Activated CD4-positive, alpha-beta T cell treated with anti-CD3 and anti-CD28 coated beads, Interleukin-2, amount 50 U/mL, for 16 hours (primary cell): ENCODE measurements at places on chromosomes 3 and 15.

DNA sequence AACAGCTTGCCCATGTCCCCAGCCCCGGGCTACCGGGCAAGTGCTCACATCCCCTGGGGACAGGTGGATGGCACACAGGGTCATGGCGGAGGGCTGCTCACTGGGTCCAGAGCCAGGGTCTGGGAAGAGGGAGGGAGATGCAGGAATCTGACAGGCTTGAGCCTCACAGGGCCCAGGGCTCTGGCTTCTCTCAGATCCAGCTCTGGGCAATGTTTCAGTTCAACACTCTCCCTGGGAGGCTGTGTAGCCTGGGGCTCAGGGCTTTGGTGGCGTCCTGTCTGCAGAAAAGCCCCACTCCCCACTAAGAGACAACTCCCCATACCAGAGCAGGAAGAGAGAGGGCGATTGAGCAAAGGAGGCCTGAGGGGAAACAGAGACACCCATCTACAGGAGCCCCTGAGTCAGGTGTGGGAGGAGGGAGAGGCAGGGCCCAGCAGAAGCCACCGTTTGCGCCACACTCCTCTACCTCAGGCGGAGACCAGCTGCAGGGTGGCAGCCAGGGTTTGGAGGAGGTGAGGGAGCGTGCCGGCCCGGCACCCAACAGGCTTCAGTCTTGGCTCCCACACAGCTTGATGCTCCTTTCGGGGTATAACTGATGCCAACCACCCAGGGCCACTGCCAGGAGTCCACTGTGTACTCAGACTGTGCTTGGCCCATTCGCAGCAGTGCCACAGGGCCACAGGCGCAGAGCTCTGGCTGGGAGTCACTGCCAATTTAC is 16.8 kb upstream of the SRP14 start:
- DNase-seq: no peak

- DNase-seq: no peak
These were observed 32.6 kb upstream of the NOX5 start for GRCh38 chr15:68981941-68982340.

GRCh38 chr3:66830301-66830700 is 167.8 kb upstream of the KBTBD8 start:
- DNase-seq: no peak

GRCh38 chr3:108103040-108103751 is 12.4 kb upstream of the CD47 start:
- no peak for DNase-seq

GRCh38 chr15:60626051-60626450 is 147.1 kb upstream of the ICE2 start:
- DNase-seq: no peak

- DNase-seq: no peak
These were observed 125.1 kb downstream of the SQOR start for GRCh38 chr15:45759936-45760335.

DNA sequence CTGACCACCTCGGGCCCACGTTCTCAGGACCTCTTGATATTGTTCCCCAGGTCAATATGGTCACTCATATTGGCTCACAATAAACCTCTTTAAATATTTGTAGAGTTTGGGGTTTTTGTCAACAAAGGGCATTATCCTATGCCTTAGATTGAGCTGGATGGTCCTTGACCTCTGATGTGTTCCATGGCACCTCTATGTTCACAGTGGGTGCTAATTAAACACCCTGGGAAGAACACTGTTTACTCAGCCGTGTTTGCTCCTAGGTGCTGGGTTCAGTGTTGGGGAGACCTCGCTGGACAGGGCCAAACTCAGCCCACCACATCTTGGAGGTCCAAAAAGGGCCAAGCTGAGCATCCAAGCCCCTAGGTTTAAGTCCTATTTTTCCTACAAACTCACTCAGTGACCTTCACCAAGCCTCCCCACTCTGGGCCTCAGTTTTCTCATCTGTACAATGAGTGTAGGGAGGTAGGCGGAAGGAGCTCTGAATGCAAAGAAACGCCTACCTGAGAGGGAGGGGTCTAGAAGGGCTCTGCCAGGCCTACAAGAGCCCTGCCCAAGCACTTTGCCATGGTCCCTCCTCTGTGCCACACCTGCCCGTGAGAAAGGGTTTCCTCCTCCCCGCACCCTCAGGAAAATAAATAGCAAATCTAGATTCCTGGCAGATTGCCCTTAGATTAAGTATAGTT is 7.2 kb downstream of the FAM174B start:
- no peak for DNase-seq

DNA sequence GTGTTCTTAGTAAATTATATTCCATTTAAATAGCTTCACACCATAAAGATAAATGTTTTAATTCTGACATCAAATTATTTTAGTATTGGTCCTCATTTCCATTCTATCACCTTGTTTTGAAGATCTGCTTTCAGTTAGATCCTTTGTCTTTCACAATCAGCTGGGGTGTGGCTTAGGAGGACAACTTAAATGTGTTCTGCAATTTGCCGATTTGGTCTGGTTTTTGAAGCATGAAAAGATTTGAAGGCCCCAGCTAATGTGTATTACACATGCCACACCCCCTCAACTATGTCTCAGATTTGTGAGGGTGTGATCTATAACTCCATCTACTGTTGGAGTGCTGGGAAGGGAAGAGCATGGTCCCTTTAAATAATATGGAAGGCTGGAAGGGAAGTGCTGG is 516.1 kb upstream of the GOLIM4 start:
- DNase-seq: no peak

DNA sequence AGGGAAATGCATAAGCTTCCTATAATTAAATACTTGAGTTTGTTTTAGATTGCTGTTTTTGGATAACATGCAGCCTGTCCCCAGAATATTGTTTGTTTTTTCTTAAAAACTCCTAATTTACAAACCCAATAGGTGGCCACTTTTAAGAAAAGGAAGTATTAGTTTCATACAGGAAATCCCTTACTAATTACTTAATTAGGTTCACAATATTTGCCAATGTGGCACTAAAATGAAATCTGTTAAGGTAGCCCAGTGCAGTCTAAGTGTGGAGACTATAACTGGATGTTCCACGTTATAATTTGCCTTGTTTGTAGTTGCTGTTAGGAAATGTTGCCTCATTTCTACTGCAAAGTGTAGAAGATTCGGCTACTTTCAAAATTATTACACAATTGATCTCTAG is 195.8 kb downstream of the BBX start:
- DNase-seq: no peak

DNA sequence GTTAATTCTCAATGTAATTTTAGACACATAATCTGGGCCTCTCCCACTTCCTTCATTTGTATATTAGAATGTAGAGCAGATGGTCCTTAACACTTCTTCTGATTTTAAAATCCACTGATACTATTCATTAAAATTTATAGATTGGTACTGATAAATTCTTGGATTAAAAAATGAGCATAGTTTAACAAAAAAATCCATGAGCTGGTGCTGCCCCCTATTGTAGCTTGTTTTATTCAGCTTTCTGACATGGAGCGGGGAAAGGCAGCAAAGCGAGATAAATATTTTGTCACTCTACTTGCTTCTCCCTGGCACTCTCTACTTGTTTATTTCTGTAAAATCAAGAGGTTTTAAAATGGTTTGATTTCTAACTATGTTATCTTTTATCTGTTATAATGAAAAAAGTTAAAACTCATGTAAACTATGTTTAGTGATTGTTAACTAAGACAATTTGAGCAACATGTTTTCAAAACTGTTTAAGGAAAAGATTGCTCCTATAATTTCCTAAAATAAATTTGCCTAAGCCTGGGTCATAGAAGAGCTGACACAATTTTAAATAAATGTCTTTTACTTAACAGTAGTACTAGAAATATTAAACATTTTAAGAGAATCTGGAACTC is 26.5 kb upstream of the PLOD2 start:
- DNase-seq: no peak

DNA sequence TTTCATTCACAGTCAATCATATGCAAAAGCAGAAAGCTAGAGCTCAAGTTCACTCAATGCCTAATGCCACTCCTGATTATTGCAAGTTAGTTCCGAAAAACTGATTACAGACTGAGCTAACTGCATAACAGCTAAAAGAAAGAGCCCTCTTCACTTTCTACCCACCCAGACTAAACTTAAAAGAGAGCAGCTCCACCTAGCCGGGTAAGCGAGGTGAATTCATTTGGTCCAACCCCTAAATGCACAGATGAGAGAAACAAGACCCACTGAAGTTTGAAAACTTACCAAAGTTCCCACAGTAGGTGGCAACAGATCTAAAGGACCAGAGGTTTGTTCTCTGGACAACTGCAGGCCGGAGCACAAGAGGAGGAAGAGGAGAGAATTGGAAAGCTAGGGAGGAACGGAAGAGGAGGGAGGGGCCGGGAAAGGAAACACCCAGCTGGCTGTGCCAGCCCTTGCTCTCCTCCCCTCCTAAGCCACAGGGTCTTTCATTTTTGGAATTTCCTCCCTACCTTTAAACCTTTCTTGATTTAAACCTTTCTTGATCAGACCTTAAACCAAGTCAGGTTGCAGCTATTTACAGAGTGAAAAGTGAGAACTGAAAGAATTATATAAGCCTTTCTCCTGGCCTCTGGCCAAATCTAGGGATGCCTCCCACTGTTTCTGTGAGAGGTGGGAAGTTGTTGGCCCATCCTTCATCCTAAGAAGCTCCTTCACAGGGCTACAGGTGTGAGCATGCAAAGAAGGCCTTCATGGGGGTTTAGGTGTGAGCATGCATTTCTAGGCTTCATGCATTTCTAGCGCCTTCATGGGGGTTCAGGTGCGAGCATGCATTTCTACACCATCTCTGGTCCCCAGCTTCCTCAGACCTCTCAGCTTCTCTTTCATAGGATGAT is 114.7 kb upstream of the LMOD3 start:
- no peak for DNase-seq

DNA sequence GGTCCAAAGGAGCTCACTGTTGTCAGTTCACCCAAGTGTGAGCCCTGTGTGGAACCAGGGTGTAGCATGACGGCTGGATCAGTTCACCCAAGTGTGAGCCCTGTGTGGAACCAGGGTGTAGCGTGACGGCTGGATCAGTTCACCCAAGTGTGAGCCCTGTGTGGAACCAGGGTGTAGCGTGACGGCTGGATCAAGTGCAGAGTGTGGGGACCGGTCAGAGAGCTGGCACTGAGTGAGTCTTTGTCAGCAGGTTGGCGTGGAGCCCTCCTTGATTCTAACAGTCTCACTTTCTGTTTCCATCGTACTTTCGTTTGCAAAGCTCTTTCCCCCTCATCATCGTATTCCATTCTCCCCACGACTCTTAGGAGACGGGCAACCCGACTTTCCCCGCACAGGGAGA is 57.9 kb upstream of the DLG1 start:
- no peak for DNase-seq

DNA sequence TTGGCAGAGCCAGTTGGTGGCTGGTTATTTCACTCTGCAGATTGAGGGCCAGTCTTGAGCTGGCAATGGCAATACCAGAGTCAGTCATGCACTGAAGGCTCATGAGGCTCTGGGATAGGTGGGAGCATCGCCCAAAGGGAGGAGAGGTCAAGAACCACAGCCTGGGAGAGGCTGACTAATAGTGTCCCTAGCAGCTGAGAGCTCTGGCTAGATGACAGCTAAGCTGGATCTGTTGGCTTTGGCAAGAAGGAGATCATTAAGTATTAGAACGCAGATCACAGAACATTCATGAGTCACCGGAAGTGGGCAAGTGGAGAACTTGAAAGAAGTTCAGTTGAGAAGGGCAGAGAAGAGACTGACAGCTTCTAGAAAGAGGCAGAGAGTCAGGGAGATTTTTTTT is 521.1 kb downstream of the NR2F2 start:
- no peak for DNase-seq

DNA sequence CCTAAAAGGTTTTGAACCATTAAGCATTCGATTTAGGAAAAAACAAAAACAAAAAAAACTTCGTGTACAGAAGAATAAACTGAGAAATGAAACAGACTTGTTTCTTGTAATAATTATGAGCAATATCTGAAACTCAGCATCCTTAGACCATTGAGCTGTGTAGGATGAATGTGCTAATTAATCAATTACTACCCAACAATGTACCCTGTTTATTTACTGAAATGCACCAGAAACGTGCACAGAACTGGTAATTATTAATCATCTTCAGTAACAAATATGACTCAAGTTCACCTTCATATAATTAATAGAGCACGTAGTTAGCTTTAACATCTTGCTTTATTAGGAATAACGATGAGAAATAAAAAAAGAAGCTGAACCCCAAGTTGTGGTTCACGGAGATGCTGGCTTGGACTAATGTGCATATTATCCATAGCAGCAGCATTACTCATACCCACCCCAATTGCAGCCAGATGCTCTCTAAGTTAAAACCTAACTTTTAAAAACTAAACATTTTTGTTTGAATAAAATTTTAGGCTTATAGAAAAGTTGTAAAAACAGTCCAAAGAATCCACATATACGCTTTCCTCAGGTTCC is 10.2 kb upstream of the C15orf61 start:
- no peak for DNase-seq

DNA sequence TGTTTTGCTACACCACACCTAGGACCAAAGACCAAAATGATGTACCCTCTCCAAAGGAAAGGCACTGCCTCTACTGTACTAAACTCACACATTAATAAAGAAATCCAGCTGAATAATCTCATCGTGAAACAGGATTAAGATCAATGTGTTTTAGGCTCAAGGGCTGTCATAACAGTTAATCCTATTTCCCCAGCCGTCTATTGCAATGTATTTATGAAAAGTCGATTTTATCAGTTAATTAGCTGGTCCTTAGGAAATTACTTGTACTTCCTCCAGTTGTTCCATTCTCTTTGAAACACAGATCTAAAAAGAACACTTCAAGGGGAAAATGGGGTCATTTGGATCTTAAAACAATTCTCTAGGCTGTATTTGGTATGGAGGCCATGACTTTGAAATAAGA is 8.5 kb downstream of the ETV5 start:
- no peak for DNase-seq

GRCh38 chr3:81352867-81353266 is 408.6 kb downstream of the GBE1 start:
- no peak for DNase-seq

DNA sequence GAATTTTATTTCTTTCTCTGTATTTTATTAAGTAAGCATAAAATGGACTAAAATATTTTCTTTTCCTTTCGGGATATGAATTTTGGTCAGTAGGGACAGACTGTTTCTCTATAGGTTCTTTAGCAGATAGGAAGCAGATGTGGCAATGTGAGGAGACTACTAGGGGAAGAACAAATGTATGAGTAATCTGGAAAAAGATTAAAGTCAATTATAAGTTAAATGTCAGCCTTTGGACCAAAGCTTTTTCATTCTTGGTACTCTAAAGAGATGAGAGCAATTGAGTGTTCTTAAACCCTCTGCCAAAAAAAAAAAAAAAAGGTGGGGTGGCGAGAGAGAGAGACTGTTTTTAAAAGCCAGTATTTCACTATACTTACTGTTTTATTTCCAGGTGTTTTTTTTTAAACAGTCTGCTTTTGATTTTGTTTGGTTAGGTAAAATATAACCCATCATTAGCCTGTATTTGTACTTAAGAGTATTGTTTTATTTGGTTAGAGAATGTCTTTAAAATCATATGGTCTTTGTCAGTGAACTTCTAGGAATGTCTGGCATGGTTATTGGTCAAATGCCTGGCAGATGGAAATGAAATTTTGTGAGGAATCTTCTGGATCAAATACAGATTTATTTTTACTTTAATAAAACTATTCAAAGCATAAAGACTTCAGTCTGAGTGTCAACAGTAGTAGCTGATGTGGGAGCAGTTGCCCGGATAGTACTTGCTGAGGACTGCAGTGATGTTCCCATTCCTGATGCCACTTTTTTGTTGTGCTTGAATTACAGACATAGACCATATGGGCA is 63.8 kb downstream of the LRRC49 start:
- no peak for DNase-seq
